Activated CD8-positive, alpha-beta memory T cell treated with anti-CD3 and anti-CD28 coated beads for 4 hours (primary cell): ENCODE measurements at places on chromosomes 7 and 10.

DNA sequence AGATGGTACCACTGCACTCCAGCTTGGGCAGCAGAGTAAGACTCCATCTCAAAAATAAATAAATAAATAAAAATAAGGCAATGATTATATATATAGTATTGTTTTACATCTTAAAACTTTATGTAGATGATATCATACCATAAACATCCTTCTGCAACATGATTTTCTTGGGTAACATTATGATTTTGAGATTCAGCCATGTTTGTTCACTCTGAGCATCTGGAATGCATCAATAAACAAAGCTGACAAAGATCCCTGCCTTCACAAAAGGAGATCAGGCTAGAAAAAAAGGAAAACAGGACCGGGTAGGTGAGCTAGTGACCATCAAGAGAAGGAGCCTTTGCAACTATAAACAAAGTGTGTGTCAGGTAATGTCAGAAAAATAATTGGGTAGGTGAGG, 31.9 kb upstream of the KAT6B start:
- DNase-seq: no peak

DNA sequence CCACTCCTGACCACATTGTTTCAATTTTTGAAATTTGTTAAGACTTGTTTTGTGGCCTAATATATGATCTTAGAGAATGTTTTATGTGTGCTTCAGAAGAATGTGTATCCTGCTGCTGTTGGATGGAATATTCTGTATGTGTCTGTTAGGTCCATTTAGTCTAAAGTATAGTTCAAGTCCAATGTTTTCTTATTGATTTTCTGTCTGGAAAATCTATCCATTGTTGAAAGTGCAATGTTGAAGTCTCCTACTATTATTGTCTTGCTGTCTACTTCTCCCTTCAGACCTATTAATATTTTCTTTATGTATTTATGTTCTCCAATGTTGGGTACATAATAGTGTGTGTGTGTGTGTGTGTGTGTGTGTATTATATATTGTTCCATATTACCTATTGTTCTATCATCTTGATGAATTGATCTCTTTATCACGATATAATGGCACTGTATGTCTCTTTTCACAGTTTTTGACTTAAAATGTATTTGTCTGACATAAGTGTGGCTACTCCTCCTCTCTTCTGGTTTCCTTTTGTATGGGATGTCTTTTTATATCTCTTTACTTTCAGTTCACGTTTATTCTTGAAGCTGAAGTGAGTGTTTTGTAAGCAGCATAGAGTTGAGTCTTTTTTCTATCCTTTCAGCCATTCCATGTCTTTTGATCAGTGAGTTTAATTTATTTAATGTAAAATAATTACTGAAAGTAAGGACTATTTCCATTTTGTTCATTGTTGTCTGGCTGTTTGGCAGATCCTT, 61.3 kb downstream of the AKR1D1 start:
- DNase-seq: no peak

- no peak for DNase-seq
Measured at GRCh38 chr10:98478430-98479222, 31.9 kb upstream of the HPS1 start.

DNA sequence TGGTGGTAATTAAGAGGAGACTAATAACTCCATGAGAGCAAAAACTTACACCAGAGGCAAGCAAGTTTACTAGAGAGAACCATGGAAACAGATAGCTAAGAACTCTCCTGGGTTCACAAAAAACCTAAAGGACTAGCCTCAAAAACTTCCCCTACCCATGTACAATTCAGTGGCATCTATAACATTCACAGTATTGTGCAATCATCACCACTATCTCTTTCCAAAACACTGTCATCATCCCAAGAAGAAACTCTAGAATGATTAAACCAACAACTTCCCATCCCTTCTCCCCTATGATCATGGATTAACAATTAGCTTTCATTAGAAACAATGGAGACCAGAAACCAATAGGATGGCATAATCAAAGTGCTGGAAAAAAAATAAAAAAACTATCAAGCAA, 1038.3 kb downstream of the LRMDA start:
- DNase-seq: no peak

DNA sequence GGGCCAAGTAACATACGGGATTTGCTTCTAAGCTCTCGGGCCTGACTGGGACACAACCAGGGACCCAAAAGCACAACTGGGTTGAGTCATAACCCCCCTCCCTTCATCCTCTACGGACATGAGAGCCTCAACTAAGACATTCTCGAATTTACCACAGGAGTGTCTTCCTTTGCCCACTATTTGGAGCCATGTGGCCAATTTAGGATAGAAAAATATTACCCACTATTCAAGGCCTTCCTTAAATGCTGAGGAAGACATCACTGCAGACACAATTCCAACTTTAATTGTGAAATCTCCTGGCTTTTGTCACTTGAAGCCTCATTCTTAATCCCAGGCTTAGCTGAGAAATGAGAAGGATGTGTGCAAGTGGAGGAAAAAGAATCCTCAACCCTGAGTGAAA, 11.8 kb downstream of the CTBP2 start:
- no peak for DNase-seq

DNA sequence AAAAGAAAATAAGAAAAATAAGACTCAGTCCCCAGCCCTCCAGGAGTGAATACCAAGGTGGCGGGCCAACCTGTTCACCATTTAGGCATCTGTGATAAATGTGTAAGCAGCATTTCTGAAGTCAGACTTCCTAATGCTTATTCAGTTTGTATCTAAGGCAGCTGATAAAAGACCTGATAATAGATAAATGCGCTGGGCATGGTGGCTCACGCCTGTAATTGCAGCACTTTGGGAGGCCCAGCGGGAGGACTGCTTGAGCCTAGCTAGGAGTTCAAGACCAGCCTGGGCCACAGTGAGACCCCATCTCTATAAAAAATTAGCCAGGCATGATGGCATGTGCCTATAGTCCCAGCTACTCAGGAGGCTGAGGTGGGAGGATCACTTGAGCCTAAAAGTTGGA, 103.6 kb downstream of the SPDYE5 start:
- no peak for DNase-seq

- no peak for DNase-seq
Measured at GRCh38 chr10:35940141-35941041, 298.3 kb upstream of the FZD8 start.

DNA sequence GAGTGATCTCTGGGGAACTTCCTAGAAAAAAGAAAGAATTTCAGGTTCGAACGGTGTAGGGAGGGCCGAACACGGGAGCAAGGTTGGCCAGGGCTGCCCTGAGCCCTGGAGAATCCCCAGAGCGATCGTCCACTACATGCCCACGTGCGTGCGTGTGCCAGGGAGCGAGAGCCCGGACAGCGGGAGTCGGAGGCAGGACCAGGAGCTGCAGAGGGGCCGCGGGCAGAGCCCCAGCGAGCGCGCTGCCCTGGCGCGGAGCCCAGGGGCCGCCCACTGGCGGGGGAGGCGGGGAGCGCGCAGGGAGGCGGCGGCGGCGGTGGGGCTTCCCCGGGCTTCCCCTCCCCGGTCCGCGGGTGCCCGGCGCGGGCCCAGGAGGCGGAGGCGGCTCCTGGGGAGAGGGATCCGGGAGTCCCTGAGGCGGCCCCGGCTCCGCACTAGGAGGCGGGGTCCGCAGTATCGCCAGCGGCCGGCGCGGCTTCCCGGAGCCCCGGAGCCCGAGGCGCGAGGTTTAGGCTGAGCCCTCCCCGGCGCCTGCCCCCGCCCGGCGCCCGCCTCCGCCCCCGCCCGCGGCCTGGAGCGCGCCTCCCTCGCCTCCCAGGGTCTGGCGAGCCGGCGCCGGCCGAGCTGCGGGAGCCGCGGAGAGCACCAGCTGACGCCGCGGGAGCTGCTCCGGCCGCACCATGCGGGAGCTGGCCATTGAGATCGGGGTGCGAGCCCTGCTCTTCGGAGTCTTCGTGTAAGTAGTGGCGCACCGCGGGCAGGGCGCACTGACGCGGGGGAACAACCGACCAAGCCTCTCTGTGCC, at the start of gene PLPP4:
PLPP4 (plus strand) TSS at position 602 of the 805 bp plus-strand sequence; CDS start at position 681, 79 bp downstream.
- no peak for DNase-seq
